Stimulated activated CD4-positive, alpha-beta T cell treated with anti-CD3 and anti-CD28 coated beads, Interleukin-15, amount 100 ng/mL, for 1 hour (primary cell): ENCODE measurements at places on chromosomes 2 and 18.

- DNase-seq, result no peak
Measured at GRCh38 chr18:2171840-2172625, 399.3 kb downstream of the METTL4 start.

- DNase-seq, result no peak
Measured at GRCh38 chr18:46601141-46601805, 55.7 kb downstream of the LOXHD1 start.

DNA sequence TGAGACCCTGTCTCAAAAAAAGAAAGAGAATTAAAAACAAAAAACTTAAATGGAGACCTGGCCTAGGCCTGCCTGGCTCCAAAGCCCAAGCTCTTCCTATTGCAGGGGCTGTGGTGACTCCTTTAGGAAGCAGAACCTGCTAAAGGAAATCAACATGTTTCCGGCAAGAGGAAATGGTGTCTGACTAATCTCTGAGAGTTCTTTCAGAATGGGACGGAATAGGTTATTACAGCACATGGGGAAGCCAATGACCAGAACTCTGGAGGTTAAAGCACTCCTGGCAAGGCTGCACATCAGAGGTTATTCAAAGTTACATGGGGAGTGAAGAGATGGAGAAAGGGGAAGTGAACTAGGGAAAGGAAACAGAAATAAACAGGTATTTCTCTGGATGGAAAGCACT is 21.4 kb downstream of the KIF3C start:
- no peak for DNase-seq

DNA sequence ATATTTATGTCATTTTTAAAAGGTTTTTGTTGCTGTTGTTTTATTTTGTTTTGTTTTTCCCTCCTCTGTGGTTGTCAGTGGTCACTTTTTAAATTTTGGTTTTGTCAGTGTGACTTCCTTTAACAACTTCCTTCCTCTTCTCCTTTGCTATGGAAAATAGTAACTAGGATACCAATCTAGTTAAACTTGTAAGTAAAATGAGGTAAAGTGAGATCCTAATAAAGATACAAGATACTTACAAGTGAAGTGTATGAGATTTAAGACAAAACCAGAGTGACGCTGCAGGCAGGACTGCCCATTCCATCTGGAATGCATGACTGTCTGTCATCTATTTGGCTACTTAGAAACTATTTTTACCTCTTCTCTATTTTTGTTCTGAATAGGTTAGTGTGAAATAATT is 30.6 kb upstream of the CREB1 start:
- no peak for DNase-seq
